Activated gamma-delta T cell treated with anti-CD3 and anti-CD28 coated beads, Interleukin-2, amount 50 U/mL, for 16 hours (primary cell): ENCODE measurements at places on chromosomes 3 and 15.

DNA sequence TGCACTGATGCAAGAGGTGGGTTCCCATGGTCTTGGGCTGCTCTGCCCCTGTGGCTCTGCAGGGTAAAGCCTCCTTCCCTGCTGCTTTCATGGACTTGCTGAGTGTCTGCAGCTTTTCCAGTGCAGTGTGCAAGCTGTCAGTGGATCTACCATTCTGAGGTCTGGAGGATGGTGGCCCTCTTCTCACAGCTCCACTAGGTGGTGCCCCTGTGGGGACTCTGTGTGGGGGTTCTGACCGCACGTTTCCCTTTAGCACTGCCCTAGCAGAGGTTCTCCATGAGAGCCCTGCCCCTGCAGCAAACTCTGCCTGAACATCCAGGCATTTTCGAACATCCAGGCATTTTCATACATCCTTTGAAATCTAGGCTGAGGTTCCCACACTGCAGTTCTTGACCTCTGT is 329.8 kb upstream of the NAALADL2 start:
- DNase-seq: no peak

- DNase-seq: no peak
Observed at GRCh38 chr3:165206454-165207266, 10.5 kb upstream of the SLITRK3 start.

GRCh38 chr15:89740137-89740536 is 10.9 kb downstream of the MESP1 start:
- peak; percentile 45 for DNase-seq

GRCh38 chr3:117281371-117281770 is 571.8 kb downstream of the TUSC7 start:
- DNase-seq: no peak

GRCh38 chr3:99721633-99722007 is 83.2 kb downstream of the COL8A1 start:
- DNase-seq: no peak

DNA sequence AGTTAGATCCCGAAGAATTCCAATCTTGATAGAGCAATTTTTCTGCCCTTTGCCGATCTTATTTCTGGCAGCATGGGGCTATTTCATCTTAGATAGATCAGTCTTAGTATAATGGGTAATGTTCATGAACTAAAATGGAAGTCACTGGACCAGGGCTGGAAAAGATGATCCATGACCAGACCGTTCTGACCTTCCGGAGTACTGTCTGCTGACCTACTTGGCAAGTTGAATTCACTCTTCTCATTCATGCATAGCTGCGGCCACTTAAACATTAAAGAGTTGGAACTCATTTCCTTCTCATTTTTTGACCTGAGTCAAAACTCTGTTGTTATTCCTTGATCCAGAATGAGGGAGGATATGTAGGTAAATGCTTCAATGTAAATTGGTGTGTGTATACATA is 32.5 kb downstream of the GMNC start:
- DNase-seq: no peak

DNA sequence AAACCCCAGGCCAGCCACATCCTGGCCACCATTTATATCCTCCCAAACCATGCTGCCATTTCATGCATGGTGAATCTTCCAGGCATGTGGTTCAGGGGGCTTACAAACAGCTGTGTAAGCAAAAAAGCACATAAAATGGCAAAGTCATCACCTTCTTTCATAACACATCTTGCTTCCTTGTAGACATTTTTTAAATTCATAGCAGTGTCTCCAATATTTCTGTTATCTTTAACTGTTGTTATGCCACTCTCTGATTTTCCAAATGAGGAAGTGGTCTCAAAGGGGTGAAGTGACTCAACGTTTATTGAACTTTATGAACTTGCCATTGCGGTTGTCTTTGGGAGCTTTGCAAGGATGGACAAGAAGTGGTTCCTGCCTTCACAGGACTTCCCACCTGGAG is 264.4 kb downstream of the MEX3B start:
- no peak for DNase-seq

DNA sequence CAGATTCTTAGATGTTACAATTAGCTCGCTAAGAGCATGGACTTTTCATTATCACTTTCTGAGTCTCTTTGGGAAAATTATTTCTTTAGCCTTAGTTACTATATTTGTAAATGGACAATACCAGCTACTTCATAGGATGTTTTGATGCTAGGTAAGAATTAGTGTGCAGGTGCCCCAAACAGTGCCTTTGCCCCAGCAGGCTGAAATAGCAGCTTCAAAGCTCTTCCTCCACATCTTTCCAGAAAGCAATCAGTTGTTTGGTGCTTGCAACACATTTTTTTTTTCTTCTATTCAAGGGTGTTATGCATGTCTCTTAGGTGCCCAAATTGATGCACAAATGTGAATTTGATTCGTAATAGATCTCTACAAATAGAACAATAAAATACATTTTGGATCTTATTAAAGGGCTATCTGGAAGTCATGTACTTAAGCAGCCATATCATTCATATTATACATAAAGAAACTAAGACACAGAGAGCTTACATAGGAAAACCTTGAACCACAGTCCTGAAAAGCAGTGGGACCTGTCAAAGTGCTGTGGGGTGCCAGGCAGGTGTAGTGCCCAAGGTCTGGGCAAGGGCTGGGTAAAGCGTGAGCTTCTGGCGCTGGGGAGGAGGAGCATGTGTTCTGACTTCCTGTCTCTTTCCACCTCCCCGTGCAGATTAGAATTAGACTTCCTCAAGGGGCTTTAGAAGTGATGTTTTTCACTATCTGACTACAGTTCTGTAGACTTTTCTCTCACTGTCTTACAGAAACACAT is 62.9 kb downstream of the FNDC3B start:
- peak; percentile 3 for DNase-seq

DNA sequence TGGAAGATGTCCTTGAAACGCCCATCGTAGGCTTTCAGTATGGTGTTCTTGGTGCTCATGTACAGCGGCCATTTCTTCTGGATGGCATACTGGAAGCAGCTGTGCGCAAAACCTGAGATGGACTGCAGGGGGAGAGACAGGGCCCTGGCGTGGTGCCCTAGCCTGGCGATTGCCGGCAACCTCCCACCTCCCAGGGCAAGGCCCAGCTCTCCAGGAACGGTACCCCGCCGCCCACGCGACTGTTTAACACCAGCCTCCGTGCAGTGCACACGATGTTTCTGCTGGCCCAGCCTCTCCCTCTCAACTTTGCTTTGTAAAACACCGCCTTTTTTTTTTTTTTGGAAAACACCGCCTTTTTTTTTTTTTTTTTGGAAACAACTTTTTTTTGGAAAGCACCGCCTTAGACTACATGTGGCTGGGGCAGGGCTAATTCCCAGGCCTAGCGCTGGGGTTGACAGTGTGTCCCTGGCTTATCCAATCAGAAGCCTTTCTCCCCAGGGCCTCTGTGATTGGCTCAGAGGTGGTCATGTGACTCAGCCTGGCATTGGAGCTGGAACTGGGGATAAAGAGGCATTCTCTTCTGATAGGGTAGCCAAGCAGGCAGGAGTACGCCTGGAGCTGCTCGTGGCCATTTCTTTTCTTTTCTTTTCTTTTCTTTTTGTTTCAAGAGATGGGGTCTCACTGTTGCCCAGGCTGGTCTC is 14.7 kb downstream of the IDH2 start:
- no peak for DNase-seq

- no peak for DNase-seq
Observed at GRCh38 chr3:94071713-94072284, 8.9 kb downstream of the NSUN3 start.

- DNase-seq: no peak
Observed at GRCh38 chr15:95169541-95170459, 938.4 kb downstream of the MCTP2 start.

DNA sequence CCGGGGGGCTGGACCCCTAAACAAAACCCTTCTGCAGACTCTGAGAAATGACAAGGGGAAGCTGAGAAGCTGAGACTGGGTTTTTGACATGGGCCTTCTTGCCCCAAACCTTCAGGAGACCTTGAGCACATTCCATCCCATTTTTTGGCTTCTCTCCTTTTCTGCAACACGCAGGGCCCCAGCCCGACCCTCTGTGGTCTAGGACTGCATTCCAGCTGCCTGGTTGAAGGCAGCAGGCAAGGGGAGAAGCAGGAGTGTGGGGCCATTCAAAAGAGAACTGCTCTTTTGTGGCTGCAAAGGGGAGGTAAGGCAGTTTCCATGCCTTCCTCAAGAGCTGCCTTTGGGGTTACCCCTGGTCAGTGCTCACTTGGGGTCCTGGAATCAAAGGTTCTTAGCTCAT is 263.0 kb downstream of the TLE3 start:
- no peak for DNase-seq

- peak; percentile 47 for DNase-seq
Observed at GRCh38 chr15:68818066-68818768, 2.5 kb downstream of the ANP32A start.

DNA sequence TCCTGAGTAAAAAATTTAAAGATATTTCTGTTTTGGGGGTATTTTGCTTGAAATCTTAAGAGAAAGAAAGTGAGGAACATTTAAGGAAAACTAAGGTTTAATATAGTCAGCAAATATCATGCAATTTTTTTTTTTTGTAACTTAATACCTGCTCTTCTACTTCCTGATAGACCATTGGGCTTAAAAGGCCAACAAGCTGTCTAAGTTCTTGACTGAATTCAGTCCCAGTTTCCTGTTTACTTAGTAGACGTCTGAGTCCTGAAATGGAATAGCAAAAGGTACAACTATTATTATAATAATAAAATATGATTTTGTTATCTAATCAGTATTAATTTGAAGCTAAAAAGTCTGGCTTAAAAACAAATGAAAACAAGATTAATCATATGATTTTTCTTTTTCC is 37.9 kb downstream of the IQCB1 start:
- DNase-seq: no peak

GRCh38 chr3:125433611-125434041 is 58.5 kb upstream of the ZNF148 start:
- no peak for DNase-seq

DNA sequence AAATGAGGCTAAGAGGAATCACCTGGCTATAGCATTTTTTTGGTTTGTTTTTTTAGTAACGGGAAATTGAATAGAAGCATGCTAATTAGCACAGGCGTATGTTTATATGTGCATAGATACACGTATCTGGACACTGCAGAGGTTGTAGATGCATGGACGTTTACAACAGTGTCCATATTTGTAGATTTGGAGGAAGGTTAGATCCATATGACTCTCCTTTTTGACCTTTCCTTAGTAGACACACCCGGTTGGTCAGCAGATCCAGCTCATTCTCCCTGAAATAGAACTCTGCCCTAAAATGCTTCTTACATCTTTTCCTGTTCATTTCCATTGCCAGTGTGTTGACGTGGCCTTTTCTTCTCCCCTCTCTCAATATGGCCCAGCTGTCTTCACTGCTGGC is 60.1 kb downstream of the SLCO3A1 start:
- DNase-seq: no peak

DNA sequence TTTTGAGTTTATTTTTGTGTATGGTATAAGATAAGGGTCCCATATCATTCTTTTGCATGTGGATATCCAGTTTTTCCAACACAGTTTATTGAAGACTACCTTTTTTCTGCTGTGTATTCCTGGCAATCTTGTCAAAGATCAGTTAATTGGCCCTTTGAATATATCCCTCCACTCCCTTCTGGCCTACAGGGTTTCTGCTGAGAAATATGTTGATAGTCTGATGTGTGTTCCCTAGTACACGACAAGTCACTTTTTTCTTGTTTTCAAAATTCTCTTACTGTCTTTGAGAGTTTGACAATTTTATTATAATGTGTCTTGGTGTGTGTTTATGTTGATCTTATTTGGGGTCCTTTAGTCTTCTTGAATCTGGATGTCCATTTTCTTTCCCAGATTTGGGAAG is 129.2 kb downstream of the ISL2 start:
- no peak for DNase-seq

DNA sequence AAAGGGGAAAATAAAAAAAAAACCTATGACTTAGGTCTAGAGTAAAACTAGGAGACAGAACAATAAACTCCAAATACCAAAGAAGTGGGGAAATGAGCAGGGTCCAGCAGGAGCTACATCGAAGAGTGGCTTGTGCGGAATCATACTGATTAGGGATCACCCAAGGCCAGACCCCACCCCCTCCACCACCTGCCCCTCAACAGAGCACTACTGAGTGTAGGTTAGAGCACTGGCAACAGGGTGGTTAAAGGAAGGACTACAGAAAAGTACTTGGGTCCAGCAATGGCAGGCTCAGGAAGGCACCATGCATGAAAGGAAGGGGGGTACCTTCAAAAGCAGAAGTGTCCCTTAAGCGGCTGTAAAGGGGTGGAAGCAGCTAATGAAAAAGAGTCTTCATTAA is 96.2 kb downstream of the UBE3A start:
- no peak for DNase-seq

DNA sequence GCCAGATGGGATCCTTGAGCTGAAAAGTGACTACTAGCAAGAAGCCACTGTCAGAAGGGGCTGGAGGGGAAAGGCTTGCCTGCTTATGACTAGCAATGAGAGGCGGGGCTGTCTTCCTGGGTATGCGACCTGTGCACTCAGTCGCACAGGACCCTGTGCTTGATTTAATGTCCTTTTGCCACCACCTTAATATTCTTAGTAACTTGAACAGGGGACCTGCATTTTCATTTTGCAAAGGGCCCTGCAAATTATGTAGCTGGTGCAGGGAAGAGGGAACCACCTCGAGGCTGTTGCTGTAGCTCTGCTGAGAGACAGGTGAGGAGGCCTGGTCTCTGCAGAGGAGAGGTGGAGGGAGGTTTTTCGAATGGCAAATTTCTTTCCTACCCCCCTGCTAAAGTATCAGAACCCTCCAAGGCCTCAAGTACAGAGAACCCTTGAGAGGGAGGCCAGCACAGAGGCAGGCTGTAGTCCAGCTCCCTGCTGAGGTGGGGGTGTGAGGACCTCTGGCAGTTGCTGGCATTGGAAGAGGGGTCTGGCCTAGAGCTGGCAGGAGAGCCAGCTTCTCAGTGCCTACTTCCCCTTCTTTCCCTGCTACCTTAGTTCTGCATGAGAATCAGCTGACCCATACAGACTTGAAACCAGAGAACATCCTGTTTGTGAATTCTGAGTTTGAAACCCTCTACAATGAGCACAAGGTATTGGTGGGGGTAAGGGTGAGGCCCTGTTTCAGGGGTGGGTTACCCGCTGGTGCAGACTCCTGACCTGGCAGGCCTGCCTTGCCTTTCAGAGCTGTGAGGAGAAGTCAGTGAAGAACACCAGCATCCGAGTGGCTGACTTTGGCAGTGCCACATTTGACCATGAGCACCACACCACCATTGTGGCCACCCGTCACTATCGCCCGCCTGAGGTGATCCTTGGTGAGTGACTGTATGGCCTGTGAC is 11.4 kb downstream of the CLK3 start:
- no peak for DNase-seq

DNA sequence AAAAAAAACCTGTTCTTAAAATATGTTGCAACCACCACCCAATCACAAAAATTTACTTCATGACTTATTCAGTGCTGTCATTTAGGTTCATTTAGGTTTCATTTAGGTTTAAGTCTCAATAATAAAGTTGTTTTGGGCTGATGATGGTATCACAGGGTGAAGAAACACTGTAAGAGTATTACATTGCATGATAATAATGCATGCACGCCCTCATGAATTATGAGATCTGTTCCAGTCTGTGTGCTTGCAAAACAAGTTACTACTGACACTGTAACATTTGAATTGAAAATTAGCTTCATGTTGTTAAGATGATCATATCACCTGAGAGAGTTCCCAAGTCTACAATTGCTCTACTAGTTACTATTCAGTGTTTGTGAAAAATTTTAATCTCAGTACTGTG is at the start of gene AADACL2:
Gene AADACL2 (plus strand): TSS at position 315 of the 400 bp plus-strand sequence. CDS start 109 bp downstream, outside the sequence.
- no peak for DNase-seq

- no peak for DNase-seq
Observed at GRCh38 chr3:44055951-44056350, 185.7 kb upstream of the TOPAZ1 start.
